Hematopoietic multipotent progenitor cell treated with erythropoietin and hydrocortisone succinate and interleukin-3 and kit ligand, for 15 days (in vitro differentiated cells): ENCODE measurements at places on chromosomes 7 and 10.

DNA sequence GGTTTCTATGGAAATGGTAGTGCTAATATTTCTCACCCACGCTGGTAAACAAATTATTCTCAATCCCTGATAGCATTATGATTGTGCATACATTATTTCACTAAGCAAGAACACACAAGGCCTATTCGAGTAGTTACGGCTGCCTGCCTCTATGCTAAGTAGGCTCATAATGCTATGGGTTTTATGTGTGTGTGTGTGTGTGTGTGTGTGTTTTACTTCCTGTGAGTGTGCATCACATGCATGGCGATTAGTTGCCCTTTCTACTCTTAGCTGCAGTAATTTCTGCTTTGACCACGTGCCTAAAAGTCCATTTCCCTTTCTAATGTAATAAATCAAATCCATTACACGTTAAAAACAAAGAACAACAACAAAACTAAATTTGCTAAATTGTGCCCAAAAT lies 117.0 kb downstream of the CHCHD3 start:
- no peak for DNase-seq

DNA sequence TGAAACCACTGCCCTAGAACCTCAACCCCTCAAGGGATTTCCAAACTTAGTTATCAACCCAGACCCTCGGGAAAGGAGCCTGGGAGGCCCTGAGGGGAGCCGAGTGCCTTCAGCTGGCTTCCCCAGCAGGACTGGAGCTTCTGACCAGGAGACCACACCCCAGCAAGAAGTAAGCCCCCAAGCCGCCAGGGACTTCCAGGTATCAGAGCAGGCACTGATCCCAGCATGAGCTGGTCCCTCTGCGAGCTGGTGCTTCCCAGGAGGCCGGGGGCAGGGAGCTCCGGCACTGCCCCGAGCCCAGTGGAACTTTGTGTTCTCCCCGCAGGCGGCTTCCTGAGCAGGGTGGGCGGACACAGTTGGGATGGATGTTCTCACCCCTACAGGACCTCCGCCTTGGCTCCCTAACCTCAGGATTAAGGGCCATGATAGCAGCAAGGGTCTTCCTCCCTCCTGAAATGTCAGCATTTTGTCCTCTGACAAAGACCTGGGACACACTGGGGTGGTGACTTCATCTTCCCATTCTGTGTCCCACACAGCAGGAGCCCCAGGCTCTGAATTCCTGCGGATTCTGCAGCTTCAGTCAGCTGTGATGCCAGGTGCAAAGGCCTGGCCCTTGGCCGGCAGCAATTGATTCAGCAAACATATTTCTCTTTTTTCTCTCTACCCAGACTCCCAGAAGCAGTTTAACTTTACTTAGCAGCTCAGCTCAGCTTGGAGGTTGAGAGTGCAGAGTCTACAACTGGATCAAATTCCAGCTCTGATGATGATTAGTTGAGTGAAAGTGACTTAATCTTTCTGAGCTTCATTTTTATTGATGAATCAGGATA lies 11.6 kb downstream of the ATP6V0E2 start:
- no peak for DNase-seq

- DNase-seq: peak; percentile 42
These were observed 700 bp downstream of the MTPN start for GRCh38 chr7:135976312-135977006.

- peak; percentile 62 for DNase-seq
These were observed 878 bp downstream of the SEC61A2 start for GRCh38 chr10:12130237-12130872.

DNA sequence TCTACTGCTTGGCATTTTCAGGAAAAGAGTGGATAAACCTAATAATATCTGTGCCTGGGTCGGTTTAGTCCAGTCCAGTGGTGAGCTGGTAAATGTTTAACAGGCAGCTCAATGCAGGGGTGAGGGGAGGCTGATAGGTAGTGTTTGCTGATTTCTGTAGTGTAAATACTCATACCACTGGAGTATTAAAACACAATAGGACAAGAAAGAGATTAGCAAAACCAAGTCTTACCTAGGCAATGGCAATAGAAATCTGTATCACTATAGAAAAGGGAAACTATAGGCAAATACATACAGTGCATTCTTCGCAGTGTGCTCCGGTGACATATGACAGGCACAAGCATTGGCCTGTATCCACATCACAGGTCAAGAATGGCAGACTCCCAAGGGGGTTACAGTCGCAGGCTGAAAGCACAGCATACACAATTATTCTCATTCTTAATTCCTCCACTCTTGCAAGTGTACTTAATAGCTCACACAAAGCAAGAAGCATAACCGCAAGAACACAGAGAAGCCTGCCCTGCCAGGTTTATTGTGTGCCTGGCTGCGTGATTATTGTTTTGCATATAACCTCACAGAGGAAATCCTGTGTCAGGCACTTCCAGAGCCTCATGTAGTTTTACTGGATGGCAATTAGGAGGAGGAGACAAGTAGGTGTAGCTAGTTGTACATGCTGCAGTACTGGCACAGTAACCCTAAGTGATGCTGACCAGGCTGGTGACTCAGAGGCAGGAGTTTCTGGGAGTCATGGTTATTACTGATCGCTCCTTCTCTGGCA lies 35.0 kb downstream of the LAMB4 start:
- DNase-seq: no peak

- no peak for DNase-seq
These were observed 14.0 kb downstream of the NOM1 start for GRCh38 chr7:156963472-156963871.

DNA sequence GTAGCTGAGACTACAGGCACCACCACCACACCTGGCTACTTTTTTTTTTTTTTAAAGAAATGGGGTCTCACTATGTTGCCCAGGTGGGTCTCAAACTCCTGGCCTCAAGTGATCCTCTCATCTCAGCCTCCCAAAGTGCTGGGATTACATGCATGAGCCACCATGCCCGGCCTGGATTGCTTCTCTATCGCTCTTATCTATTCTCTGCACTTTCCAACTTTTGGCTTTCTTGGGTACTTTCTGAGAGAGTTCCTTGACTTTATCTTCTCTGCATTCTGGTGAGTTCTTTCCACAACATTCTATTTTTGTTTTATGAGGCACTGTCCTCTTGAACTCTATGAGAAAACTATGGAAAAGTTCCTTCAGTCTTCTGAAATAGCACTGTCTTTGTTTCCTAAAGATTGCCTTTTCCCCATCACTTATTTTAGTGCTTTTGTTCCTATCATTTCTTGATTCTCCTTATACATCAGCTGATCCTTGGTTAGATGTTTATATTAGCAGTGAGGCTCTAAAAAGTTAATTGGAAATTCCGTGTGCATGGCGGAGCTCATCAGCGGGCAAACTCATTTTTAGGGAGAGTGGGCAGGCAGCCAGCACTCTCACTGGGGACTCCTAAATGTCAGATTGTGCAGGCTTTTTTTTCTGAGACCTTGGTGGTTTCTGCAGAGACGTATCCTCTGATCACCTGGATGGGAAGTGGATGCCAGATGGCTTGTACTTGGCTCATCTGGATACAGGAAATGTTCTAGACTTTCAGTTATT lies 43.9 kb downstream of the HIP1 start:
- no peak for DNase-seq

GRCh38 chr7:158676906-158677305 lies 27.7 kb downstream of the NCAPG2 start:
- DNase-seq: no peak

DNA sequence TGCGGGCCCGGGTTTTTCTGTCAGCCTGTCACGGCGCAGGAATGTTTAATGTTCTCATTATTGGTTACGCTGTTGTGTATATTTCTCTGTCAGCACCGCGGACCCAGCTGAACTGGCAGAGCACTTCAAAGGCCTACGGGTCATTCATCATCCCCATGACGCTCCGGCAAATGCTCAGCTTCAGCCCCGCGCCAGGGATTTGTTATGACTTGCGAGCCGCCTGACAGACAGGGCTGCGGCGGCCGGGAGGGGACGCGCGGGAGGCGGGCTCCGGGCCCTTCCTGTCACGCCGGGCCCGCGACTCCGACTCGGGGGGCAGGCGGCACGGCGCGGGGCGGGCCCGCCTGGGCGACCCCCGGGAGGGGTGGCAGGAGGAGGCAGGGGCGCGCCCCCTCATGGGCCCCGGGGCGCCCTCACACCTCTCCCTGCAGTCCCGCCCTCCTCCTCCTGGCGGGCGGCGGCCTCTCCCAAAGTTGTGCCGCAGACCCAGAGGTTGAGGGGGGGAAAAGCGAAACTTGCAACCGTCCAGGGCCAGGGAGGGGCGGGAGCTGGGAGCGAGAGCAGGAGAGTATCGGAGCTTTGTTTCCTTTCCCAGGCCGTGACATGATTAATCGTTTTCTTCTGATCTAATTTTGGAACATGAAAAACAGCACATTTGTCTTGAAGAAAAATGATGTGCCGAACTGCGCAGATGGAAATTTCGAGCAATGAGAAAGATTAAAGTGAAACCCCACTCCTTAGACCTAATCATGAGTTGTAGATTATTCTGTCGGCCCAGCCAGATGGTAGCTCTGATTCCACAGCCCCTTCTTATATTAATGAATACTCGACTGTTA lies 59.3 kb upstream of the COMTD1 start:
- no peak for DNase-seq

GRCh38 chr10:110414548-110415309 lies 83.0 kb upstream of the DUSP5 start:
- no peak for DNase-seq

GRCh38 chr10:21512573-21513404 lies 12.7 kb downstream of the SKIDA1 start:
- DNase-seq: no peak

GRCh38 chr7:70093205-70093904 lies 495.1 kb downstream of the AUTS2 start:
- DNase-seq: no peak

- DNase-seq: no peak
These were observed 186.6 kb upstream of the INHBA start for GRCh38 chr7:41889472-41889871.
